ENCODE measurements at places on chromosomes 3 and 15. TPM values are rescaled to one million over a fixed set of nuclear protein-coding genes. Genes with fewer than 3 reads are reported as not detected.
A peak's percentile ranks its signal among the peaks of the same experiment; 100 is the strongest.

- no peak for DNase-seq
Measured at GRCh38 chr3:152185891-152186630, 82.7 kb upstream of the MBNL1 start.

DNA sequence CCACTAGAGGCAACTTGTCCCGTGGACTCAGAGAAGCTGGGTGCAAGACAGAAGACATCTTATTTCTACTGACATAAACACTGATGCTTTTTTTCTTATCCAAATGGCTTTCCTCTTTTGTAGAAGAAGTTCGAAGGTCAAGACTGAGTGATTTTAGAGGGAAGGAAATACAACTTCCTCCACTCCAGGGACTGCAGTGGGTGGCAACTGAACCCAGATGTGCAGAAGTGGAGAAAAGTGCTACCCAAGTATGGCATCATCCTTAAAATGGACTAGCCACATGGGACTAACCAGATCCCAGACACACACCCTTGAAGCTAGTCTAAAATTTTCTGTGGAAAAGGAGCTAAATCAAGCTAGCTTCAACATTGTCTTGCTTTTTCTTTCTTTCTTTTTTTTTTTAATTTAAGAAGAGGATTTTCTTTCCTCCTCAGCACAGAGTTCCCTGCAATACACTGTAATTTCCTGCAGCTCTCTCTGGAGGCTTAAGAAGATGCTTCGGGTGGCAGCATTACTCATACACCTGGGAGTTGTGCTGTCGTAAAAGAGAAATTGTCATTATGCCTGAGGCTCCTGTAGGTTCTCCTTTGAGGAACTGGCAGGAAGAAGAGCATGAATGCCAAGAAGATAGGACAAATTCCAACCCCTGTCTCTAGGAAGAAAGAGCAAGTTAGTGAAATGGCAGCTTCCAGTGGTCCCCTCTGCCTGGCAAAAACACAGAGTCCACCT lies 3.8 kb upstream of the FRMD4B start:
- no peak for DNase-seq

The LMAN1L gene
- not detected for total RNA-seq

The IGSF10 gene
- total RNA-seq: 1.2 TPM

The ACTR8 gene
- total RNA-seq: 13.7 TPM

DNA sequence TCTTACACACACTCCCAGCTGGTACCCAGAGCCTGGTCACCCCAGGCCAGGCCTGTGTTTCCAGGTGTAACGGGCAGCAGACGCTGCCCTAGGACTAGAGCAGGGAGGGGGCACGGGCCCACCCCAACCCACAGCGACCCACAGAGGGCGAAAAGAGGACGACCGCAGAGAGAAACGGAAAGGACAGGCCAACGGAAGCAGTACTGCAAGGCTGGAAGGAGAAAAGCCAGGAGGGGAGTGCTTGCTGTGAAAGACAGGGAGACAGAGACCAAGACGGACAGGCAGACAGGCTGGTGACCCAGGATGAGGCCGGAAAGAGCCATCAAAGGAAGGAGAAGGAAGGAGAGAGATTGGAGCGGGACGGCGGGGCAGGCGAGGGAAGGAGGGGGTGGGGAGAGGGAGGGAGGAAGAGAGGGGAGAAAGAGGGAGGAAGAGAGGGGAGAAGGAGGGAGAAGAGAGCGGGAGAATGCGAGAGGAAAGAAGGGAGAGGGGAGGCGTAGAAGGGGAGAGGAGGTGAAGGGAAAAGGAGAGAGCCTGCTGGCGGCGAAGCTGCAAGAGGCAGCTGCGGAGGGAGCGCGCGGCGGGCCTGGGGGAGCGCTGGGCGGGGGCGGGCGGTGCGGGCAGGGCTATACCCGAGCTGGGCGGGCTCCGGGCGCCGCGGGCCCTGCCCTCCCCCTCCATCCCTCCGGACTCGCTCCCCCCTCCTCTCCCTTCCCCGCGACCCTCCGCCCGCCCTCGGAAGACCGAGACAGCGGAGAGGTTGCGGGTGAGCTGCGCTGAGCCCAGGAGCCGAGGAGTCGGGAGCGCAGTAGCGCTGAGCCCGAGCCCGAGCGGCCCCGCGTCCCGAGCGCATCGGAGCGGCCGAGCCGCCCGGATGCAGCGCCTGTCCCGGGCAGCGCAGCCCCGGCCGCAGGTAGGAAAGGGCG lies at the start of gene SLC6A1:
TSS of gene SLC6A1 (plus strand) at position 732 of the 926 bp plus-strand sequence. CDS start 24,464 bp downstream, outside the sequence.
- no peak for DNase-seq

DNA sequence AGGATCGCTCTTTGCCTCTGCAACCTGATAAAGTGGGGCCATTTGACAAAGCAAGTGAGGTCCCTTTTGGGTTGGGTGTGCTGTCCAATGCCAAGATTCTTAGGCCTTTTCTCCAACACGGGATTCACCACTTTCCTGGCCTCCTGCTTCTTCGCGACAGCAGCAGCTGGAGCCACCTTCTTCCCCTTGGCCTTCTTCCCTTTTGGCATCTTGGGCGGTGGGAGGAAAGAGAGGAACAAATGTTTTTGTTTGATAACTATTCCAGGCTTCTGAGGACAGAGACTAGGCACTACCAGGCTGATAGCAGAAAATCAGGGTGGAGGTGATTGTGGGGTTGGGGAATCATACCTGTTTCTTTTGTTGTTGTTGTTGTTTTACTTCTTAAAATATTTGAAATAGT lies 30.0 kb upstream of the FAM81A start:
- no peak for DNase-seq

The KLF15 gene
- total RNA-seq: 3.3 TPM

- DNase-seq: no peak
Measured at GRCh38 chr3:150721285-150722130, 17.8 kb upstream of the ERICH6 start.

The HCN4 gene
- 0.18 TPM for total RNA-seq

GRCh38 chr3:117346901-117347300 lies 637.3 kb downstream of the TUSC7 start:
- DNase-seq: no peak

The VEPH1 gene
- total RNA-seq: not detected

DNA sequence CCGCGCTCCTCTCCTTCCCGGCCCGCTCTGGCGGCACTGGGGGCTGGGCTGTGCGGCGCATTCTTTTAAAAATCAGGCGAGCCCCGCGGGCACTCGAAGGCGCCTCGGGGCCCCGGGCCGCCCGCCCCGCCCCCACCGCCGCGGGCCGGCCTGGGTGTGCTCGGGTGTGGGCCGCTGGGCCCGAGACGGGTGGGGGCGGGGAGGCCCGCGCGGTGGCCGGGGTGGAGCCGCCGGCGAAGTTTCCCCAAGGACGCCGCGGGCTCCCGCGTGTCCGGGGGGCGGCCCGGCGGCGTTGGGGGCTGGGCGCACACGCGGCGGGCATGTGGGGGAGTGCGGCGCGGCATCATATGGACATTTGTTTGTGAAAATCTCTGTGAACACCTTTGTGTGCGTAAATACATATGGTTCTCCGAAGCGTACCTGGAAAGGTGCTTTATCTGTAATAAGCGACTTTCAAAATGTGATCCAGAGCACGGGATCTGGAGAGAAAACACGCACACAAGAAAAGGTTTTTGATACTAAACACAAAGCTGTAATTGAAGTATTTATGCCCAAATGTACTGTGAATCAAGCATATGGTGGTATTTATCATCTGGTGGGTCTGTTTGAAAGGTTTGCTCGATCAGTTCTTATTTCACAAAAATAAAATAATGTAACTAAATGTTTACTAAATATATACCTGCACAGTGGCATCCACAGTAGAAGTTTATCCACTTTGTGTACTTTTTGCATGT lies 612 bp upstream of the TBL1XR1 start:
- peak; percentile 84 for DNase-seq

The SOX2 gene
- 0.67 TPM for total RNA-seq

GRCh38 chr15:65192016-65192415 lies 6.9 kb upstream of the CLPX start:
- no peak for DNase-seq

DNA sequence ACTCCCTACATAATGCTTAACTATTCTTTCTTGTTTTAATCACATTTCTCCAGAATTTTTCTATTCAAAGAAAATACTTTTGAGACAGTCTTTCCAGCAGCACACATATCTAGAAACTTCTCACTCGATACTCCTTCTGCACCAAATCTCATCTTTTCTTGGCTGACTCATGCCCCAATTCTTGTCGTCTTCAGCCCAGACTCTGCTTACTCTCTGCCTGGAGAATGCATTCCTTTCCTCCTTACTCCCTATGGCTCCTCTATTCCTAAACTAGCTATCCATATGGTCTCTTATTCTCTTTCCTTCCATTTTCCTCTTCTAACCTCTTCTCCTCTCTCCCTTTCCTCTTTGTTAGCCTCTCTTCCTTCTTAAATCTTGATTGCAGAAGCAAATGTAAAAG lies 158.7 kb downstream of the GBE1 start:
- DNase-seq: no peak
